ENCODE measurements at places on chromosomes 12 and 14.

DNA sequence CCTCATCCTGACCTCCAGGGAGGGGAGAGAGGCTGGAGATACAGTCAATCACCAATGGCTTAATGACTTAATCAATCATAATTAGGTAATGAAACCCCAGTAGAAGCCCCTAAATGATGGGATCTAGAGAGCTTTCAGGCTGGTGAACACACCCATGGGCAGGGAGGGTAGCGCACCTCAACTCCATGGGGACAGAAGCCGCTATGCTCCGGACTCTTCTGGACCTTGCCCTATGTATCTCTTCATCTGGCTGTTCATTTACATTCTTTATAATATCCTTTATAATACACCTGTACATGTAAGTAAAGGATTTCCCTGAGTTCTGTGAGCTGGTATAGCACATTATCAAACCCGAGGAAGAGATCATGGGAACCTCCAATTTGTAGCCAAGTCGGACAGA is 205.9 kb downstream of the STXBP6 start:
- no peak for DNase-seq

- DNase-seq, result no peak
These were observed 35.0 kb downstream of the TGFB3 start for GRCh38 chr14:75946785-75947184.

- DNase-seq, result no peak
These were observed 70.4 kb downstream of the TMEM116 start for GRCh38 chr12:111942557-111942956.

GRCh38 chr12:85076688-85077430 is 40.7 kb downstream of the LRRIQ1 start:
- DNase-seq, result no peak

DNA sequence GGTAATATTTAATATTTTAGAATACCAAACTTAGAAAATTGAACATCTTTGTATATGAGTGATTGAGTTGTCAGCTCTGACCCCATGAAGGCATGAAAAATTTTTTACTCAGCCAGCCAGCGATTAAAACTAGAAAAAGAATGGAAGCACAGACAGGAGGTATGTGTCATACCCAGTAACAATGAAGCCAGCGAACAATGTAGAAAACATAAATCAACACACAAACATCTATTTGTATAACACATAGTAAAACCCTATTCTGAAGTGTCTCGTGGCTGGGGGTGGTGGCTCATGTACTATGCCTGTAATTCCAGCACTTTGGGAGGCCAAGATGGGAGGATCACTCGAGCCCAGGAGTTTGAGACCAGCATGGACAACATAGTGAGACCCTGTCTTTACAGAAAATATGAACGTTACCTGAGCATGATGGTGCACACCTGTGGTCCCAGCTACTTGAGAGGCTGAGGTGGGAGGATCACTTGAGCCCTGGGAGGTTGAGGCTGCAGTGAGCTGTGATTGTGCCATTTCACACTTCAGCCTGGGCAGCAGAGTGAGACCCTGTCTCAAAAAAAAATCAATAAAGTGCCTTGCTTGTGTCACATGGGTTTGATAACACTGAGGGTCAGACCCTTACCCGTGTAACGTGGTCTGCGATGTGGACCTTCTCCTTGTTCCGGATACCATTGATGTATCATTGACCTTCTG is 5.9 kb downstream of the TCTN2 start:
- DNase-seq, result no peak

- no peak for DNase-seq
These were observed 391.8 kb downstream of the BMP4 start for GRCh38 chr14:53564870-53565269.

DNA sequence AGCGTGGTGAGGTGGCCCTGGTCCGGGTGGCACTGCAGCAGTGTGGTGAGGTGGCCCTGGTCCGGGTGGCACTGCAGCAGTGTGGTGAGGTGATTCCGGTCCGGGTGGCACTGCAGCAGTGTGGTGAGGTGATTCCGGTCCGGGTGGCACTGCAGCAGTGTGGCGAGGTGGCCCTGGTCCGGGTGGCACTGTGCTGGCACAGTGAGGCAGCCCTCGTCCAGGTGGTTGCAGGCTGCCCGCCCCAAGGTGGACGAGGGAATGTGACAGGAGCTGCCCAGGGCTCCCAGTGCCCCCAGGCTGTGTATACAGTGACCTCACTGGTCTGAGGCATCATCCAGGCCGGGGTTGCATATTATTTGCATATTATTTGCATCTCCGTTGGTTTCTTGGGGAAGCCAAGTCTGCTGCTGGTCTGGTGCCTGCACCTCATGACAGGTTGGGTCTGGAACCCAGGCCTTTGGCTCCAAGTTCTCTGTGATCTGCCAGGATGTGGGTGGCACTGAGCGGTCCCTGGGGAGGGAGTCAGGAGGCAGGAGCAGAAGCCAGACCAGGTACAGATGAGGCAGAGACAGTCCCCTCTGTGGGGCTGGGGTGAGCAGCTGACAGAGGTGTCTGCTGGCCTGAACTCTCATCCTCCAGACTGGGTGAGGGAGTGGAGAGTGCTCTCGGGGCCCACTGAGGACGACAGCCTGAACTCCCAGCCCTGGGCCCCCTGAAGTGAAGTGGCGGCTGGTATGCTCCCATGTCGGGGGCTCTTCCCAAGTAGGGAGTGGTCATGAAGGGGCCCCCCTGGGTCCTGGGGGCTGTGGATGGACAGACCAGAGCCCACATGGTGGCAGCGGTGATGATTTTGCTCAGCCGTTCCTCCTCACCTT is 79.3 kb downstream of the KIF26A start:
- no peak for DNase-seq

DNA sequence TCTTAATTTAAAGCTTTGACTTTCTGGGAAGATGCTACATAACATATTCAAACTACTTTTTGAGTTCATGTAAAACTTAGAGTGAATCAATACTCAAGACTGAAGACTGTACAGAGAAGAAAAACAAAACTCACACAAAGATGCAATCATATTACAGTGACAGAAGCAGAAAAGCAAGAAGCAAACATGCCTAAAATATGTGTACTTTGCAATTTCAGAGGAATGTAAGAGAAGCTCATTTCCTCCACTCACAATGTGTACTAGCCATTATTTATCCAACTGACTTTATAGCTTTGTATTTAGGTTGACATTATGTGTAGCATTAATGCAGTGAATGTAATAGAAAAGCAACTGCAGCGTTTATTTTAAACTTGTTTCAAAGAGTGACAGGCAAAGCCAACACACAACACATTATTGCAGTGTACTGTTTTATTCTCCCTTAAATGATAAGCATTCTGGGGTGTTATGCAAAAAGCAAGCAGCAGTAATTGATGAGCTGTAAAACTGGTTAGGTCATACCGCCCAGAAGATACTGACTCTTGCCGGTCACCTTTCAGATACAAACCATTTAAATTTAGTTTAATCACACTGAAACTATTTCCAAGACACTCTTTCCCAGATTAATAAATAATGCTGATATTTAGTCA is 88.2 kb upstream of the PAWR start:
- DNase-seq, result no peak

Data from stimulated activated CD8-positive, alpha-beta memory T cell treated with anti-CD3 and anti-CD28 coated beads, Interleukin-7, amount 100 ng/mL, for 24 hours (primary cell).